ENCODE measurements at places on chromosomes 3 and 15.

- DNase-seq: no peak
Observed at GRCh38 chr3:162211470-162211869, 714.9 kb downstream of the OTOL1 start.

GRCh38 chr15:64997745-64998375, 8.1 kb upstream of the SPG21 start:
- DNase-seq: no peak

DNA sequence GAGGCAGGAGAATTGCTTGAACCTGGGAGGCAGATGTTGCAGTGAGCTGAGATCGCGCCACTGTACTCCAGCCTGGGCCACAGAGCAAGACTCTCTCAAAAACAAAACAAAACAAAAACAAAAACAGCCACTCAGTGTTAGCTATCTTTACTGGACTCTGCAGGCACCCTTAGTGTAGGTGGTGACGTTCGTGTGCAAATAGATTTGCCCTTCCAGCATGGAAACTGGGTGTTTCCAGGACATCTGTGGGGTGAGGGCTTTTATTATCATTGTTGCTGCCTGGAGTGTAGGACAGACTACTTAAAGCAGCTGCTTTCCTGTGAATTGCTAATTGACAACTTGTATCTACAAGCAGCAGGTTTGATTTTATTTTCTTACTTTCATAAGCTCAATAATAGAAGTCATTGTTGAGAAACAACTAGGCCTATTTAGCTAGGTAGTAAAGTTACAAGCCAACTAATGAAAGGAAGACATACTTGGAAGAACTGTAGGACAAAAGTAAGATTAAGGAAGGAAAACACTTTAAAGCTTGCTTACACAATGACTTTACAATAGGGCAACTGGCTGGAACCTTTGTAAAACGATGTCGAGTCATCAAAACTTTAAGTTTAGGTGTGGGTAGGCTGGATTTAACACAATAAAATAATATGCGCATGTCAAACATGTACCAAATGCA, 25.4 kb upstream of the SPPL2A start:
- DNase-seq: no peak

GRCh38 chr15:67242708-67243111, 11.8 kb downstream of the AAGAB start:
- no peak for DNase-seq

- no peak for DNase-seq
Observed at GRCh38 chr3:124223853-124224252, 231.9 kb upstream of the ROPN1 start.

DNA sequence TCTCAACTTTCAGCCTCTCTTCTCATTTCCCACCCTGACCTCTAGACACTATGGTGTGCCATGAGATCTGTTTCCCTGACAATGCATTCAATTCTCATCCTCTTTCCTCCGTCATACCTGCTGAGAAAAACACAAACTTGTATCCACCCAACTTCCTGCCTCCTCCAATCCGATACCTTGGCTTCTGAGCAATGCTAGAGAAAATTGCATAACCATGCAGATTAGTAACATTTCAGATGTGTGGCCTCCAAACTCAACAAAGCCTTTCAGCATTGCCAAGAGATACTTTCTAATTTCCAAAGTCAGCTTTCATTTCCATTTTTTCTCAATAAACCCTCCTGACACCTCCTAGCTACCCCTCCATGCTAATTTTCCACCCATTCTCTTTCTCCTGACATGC, 88.5 kb downstream of the MINAR1 start:
- no peak for DNase-seq

GRCh38 chr3:24067483-24067882, 122.4 kb downstream of the NR1D2 start:
- no peak for DNase-seq

- DNase-seq: no peak
Observed at GRCh38 chr3:113831103-113831355, 7.6 kb upstream of the GRAMD1C start.

GRCh38 chr3:140186421-140186920, 251.5 kb downstream of the CLSTN2 start:
- DNase-seq: peak; percentile 23

- DNase-seq: peak; percentile 28
Observed at GRCh38 chr3:12629560-12629959, 34.4 kb downstream of the RAF1 start.

GRCh38 chr15:51094606-51095569, at the start of gene TNFAIP8L3:
TNFAIP8L3 (minus strand) TSS chr15:51094906; CDS start chr15:51094595, 311 bp downstream.
- DNase-seq: no peak

DNA sequence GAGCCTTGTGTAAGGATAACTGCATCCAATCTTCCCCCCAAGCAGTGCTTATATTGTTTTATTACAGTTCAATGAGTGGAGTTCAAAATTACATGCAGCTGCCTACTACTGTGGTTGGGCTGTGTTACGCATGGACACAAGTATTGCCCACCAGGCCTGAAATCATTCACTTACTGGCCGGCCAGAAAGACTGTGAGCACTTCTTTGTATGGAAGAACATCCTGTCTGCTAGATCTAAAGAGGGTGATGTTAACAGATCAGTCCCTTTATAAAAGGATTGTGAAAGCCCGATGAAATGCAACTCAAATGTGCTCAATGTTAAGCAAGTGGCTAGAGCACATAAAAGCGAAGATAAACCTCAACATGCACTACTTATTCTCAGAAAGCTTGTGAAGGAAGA, 132.5 kb downstream of the FOXP1 start:
- DNase-seq: no peak

DNA sequence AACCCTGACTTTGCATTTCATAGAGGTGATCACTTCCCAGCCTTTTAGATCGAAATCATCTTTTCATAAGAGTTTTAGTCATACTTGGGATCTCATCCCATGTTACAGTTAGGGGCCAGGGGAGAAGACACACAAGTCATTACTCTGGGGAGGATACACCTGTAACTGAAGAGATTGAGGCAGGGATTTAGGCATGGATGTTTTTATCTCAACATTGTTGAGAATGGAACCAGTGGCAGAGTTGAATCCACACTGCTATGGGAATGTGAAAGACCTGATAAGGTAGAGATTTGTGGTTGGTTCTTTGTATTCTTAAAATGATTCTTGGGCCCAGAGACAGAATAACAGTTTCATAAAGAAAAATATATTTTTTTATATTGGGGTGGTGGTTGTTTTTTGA, 16.2 kb upstream of the CLEC3B start:
- no peak for DNase-seq

DNA sequence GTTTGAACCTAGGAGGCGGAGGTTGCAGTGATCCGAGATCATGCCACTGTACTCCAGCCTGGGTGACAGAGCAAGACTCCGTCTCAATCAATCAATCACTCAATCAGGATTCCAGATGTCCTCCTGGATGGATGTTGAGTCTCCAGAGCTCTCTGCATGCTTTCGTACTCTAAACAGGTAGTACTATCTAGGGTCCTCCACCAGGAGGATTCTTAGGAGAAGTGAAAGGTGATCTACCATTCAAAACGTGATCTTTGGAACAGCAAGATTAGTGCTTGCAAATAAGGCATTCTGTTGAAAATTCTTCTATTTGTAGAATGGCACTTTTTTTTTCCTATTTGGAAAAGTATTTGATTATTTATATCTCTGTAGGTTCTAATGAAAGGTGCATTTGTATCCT, 34.3 kb downstream of the CNOT10 start:
- DNase-seq: no peak

GRCh38 chr15:62841891-62842559, 200.5 kb upstream of the TPM1 start:
- DNase-seq: no peak

GRCh38 chr3:143287403-143287802, 167.8 kb downstream of the CHST2 start:
- DNase-seq: no peak

DNA sequence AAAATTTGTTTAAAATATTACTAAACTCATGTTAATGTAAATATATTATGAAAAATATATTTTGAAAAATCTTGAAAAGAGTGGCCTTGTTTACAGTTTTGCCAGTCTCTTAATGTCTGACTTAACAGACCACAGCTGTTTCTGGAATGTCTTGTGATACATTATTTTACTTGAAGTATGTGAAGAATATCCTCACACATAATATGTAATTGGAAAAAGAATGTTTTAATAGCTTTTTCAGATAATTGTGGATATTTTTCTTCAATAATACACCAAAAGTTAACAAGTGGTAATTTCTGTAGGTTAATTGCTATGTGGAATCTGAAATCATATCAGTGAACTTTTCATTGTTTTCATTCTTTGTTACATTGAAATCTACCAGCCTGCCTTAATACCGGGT, 101.3 kb downstream of the UBE2E2 start:
- no peak for DNase-seq

GRCh38 chr3:25313286-25313685, 114.8 kb upstream of the RARB start:
- DNase-seq: no peak

DNA sequence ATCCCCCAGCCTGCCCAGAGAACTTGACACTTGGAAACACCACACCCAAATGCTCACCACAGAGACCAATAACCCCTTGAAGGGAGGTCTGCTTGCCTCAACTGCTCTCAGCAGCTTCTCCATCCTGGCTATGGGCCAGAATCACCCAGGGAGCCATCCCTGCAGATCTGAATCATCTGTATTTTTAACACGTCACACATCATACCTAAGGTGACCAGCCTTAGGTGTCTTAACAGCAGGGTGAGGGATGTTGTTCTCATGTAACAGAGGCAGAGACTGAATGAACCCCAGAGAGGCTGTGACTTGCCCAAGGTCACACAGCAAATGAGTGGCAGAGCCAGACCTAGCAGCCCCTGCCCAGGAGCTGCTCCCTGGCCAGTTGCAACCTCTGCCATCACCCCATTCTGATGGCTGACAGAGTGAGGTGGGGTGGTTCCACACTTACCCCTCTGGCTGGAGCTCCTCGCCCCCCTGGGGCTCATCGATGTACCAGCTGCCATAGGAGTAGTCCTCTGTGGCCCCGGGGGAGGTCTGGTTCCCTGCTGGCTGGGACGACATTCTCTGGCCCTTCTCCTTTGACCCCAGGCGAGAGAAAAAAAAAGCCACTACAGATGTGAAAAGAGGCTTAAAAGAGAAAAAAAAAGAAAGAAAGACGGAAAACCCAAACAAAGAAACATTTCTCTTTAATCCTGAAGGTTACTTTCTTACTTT, 722 bp downstream of the STRA6 start:
- DNase-seq: no peak

DNA sequence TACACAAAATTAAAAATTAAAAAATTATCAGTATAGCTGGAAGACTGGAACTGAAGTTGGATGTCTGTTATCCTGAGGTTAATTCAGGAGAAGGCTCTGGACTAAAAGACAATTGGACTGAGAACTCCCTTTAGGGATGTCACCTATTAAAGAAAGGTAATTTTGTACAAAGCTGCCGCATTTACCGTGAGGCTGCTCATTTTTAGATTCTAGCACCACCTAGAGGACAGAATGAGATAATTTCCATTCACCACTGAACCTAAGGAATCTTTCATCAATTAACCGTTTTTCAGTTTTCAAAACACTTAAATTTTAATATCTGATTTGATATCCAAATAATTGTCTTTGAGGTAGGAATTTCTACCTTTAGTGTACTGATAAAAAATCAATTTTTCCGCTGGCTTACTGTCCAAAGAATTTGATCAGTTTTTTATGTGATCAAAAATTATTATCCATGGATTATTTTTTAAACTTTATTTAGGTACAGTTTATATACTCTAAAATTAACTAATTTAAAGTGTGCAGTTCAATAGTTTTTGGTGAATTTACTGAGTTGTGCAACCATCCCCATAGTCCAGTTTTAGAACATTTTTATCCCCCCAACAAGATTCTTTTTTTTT, 106.7 kb upstream of the TNIK start:
- peak; percentile 23 for DNase-seq

DNA sequence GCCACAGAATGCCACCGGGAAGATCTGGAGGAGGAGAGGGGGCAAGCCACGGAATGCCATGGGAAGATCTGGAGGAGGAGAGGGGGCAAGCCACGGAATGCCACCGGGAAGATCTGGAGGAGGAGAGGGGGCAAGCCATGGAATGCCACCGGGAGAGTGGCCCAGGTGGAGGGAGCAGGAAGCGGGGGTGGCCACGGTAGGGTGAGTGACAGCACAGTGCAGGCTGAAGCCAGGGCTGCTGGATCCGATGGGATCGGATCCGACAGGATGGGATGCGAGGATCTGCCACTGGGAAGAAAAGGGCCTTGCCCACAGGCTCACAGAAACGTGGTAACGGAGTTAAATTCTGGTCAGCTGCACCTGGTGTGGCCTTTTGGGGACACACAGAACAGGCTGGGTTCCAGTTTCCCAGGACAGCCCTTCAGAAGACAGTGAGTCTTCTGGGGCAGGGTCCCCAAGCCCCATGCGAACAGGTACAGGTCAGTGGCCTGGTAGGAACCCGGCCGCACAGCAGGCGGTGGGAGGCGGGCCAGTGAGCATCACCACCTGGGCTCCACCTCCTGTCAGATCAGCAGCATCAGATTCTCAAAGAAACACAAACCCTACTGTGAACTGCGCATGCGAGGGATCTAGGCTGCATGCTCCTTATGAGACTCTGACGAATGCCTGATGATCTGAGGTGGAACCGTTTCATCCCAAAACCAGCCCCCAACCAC, 58.8 kb downstream of the XXYLT1 start:
- no peak for DNase-seq

GRCh38 chr3:118912188-118912587, 122.5 kb downstream of the IGSF11 start:
- DNase-seq: no peak

DNA sequence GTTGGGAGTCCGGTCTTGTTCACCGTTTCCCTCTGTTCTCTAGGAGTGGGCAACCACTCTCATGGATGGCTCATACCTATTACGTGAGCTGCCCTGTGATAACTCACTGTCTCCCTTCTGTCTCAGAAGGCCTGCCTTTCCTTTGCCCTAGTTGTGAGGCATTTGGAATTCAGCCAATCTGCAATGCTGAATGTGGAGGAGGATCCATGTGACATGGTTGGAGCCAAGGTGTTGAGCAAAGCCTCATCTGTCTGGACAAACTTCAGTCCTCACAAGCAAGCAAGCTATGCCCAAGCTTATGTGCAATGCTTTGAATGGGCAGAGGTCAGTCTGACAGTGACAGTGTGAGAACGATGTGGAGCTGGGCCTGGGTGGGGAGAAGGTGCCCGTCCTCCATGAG, 37.8 kb upstream of the ATP10A start:
- DNase-seq: no peak

- no peak for DNase-seq
Observed at GRCh38 chr3:138078096-138078495, 37.3 kb downstream of the DZIP1L start.

DNA sequence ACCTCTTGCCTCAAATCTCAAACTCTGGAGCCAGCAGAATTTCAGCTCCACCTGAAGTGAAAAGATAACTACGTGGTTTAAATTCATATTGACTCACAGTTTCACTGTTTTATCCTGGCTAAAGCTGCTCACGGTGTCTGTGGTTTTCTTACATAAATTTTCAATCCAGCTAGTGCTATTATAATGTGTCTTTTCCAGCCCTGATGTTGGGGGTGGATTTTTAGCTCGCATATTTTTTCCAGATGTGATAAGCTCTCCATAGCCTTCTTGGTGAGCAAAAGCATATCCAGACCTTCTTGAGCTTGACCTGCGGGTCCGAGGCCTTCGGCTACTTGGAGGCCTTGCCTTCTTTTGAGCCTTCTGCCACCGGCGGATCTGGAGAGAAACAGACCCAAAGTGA, 239.3 kb downstream of the DTWD1 start:
- DNase-seq: peak; percentile 41

GRCh38 chr15:78083687-78084448, 6.4 kb upstream of the TBC1D2B start:
- DNase-seq: no peak

- DNase-seq: no peak
Observed at GRCh38 chr3:101690972-101691371, 4.5 kb upstream of the RPL24 start.

Measured in fibroblast of the conjunctiva (primary cell).